ENCODE measurements at places on chromosomes 2 and 18.

- no peak for DNase-seq
Measured at GRCh38 chr2:163733301-163733938, 2.4 kb downstream of the FIGN start.

DNA sequence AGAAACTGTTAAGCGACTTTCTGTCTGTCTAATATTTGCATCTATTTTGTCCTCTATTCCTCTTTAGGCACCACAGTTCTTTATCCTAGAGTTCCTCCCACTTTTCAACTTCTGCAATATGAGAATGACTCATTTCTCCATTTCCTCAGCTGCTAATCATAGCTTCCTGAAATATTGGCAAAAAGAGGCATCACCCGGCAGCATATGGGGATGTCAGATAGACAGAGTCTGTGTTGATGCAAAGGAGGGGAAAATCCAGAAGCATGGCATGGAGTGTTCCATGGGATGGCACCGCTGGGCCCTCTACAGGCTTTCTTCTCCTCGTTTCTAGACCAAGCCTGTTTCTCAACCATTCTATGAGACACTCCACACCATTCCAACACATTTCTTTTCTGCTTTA is 93.4 kb downstream of the DOCK10 start:
- DNase-seq, result no peak

DNA sequence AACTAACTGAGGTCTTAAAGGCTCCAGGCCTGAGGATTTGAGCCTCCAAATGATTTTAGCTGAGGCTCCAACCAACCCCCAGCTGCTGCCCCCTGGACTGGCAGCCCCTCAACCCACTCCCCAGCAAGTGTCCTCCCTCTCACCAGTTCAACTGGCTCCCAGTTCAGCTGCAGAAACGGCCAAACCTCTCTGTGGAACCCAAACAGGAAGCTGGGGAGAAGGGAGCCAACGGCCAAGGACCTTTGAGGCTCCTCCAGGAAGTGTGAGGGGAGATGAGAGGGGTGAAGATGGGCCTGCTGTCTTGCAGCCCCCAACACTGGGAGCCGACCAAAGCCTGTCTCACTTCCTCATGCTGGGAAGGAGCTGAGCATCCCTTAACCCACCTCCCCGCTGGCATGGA is 24.9 kb downstream of the ZFP36L2 start:
- no peak for DNase-seq

DNA sequence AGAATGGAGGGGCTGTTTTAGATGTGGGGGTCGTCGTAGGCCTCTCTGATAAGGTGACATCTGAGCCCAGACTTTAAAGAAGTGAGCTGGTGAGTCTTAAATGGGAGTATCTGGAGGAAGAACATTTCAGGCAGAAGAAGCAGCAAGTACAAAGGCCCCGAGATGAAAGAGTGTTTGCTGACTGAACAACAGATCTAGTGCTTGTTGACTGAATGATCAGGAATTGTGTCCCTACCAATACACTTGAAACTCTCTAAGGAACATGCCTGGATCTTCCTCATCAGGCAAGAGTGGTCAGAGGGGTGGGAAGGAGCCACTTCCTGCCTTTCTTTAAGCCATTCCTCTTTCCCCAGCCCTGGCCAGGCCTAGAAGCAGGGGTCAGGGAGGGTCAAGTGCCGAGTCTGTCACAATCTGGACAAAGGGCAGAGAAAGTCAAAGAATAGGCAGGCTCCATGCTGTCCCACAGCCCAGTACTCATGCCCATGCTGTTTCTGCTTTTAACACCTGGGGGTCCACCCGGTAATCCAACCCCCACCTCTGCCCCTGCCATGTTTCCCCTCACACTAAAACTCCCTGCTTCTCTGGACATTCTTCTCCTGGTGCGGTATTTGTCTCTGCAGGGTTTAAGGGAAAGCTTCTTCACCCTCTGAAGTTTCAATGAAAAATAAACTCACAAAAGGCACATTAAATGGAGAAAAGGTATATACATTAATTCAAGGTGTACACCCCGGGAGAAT is 3.0 kb upstream of the TMEM37 start:
- DNase-seq, result no peak

DNA sequence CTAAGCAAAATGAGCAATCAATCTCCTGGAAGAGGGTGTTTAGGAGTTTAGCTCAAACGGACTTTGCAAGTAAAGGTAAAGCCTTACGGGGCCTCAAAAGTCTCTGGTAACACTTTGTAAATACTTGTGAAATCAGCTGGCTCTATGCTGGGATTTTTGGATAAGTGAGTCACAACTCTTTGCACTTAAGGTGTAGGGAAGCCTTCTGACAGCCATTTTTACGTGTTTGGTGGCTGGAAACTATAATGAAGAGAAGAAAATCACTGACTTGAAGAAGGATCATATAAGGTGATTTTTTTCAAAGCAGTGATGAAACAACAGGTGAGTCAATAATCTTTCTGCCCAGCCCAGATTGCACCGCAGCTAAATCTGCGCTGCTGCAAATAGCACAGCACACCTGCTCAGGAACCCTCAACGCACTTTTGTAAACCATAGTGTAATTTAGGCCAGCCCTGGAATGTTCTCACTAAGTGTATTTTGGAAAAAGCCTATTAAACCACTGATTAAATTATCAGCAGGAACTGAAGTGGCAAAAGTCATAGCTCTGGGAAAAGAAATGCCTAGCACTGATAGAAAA is 218.8 kb downstream of the AGPS start:
- no peak for DNase-seq

- DNase-seq, result no peak
Measured at GRCh38 chr18:68960355-68960754, 162.5 kb downstream of the CCDC102B start.

GRCh38 chr18:3692691-3693090 is 242.7 kb downstream of the TGIF1 start:
- DNase-seq, result no peak

- no peak for DNase-seq
Measured at GRCh38 chr2:145460112-145460511, 940.2 kb upstream of the ZEB2 start.

- peak; percentile 46 for DNase-seq
Measured at GRCh38 chr2:72144632-72145288, 2.9 kb downstream of the CYP26B1 start.

DNA sequence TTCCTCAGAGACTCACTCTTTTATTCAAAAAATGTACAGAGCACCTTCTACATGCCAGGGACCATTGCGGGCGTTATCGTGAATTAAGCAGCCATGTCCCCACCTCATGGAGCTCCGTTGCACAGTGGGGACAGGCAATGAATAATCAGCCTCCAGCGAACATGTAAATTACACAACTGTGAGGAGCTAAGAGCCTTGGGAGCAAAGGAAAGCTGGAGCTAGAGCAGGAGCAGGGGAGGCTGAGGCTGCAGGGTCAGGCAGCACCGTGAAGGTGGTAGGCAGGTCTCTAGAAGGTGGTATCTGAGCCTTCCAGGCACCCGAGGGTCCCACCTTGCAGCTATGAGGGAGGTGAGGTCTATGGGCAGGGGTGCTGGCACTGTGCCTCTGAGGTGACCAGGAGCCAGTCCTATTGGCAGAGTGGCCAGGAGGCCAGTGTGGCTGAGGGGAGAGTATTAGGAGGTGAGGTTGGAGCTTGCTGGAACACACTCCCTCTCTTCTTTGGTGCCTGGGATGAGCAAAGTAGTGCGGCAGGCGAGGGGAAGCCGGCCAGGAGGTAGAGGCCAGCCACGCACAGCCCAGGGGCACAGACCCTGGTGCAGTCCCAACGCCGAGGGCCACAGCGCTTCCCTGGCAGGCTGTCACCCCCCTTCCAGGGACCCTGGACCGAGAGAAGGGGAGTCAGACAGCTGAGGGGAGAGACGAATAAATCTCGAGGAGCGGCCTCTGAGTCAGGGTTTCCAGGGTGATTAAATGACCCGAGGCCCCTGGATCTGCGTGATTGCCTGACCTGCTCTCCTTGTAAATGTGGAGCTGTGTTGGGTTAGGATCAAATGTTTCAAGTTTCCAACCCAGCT is 167.3 kb downstream of the SEPTIN10 start:
- DNase-seq, result no peak

DNA sequence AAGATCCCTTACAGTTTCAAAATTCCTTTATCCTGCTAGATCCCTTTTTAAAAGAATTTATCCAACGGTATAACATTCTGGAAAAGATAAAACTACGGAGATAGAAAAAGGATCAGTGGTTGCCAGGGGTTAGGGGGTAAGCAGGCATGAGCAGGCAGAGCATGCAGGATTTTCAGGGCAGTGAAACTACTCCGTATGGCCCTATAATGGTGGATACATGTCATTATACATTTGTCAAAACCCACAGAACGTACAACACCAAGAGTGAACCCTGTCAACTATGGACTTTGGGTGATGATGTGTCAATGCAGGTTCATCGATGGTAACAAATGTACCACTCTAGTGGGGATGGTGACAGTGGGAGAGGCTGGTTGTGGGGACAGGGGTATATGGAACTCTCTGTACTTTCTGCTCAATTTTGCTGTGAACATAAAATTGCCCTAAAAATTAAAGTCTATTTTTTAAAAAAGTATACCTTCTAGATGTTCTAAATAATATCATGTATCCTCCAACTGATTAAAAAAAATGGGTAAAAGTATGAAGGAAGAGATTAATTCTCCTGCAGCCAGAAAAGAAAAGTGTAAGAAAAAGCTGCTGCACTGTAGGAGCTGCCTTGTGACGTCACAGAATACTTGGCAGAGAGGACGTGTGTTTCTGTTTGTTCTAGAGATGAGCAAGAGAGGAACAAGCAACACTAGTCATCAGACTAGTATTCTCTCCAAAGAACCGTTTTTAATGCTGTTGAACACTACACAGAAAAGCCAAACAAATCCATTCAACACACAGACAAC is 23.6 kb downstream of the ANKRD44 start:
- DNase-seq, result no peak

- no peak for DNase-seq
Measured at GRCh38 chr18:471716-472115, 28.8 kb downstream of the COLEC12 start.

DNA sequence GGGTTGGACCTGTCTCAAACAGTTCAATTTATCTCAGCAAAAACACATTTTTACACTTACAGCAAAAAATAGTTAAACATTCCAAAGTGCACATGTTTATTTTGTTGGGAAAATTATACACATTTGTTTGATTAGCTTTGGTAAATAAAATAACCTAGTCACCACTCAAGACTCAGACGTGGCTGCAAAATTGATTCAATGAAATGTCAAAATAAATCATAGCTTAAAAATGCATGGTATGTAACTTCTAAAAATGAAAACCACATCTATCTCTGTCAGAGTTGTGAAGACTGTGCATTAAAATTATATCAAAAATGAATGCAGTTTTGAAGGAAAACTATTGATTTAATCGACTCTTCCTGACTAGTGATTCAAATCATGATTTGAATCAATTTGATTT is 56.7 kb downstream of the GALNT14 start:
- no peak for DNase-seq

GRCh38 chr2:122340246-122340645 is 584.8 kb downstream of the TSN start:
- DNase-seq, result no peak

- DNase-seq, result no peak
Measured at GRCh38 chr18:21110713-21111345, 784 bp downstream of the ROCK1 start.

DNA sequence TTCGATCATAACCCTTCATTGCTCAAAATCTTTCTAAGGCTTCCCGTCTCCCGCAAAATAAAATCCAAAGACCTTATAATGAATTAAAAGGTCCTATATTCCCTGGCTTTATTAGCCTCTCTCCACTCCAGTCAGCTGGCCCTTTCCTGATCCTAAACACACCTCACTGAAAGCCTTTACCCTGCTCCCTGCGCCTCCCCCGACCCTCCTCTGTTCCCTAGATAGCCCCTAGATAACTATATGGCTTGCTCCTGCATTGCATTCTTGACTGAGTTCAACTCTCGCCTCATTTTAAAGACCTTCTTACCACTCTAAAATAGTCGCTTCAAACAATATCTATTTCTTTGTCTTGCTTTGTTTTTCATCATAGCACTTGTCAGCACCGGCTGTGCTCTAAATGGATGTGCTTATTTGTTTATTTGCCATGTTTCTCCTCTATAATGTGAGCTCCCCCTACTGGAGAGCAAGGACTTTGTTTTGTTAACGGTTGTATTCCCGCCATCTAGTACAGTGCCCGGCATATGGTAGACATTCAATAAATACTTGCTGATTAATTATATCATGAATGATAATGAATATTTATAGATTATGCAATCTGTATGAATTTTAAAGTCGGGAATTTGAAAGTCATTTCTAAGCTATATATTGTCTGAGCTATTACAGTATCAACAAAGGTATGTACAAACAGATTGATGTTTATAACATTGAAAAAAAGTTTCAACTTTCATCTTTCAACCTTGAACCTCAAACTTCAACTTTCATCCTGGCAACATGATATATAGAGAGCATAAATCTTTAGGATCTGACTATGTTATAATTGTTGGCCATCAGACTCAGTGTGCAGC is 32.4 kb upstream of the VIT start:
- peak; percentile 41 for DNase-seq

DNA sequence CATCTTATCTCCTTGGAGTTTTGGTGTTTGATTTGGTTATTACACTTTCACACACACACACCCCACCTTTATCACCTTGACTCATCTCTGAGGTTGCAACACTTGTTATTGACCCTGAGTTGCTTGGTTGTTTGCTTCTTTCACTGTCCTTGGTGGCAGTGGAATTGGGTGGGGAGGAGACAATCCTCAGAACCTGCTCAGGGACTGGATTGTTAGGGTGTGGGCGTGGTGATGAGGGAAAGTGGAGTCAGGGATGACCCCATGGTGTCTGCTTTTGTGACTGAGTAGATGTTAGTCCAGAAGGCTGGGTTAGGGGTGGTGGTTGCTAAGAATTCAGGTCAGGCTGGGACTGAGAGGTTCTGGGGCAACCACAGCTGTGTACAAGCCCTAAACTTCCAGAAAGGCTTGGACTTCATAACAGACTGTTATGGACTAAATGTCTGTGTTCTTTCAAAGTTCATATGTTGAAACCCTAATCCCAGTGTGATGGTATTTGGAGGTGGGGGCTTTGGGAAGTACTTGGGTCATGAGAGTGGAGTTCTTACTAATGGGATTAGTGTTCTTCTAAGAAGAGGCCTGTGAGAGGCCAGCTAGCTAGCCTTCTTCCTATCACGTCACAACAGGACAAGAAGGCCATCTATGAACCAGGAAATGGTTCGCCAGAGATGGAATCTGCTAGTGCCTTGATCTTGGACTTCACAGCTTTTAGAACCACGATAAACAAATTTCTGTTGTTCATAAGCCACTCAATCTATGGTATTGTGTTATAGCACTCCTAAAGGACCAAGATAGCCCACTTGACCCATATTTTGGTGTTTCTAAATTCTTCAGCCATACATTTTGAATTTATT is 3.4 kb upstream of the DIS3L2 start:
- DNase-seq, result no peak

- DNase-seq, result no peak
Measured at GRCh38 chr2:58032016-58032763, 14.4 kb upstream of the VRK2 start.

DNA sequence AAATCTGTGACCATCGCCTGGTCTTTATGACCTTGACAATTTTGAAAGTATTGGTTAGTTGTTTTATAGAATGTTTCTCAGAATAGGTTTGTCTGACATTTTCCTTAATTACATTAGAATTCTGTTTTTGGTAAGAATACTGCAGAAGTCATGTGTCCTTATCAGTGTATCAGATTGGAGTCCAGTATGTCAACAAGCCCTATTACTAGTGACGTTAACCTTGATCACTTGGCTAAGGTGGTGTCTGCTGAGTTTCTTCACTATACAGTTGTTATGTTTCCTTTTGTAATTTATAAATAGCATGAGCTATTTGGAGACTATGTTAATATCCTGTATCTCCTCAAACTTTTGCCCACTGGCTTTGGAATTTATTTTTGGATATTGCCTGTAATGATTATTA is 10.8 kb upstream of the IL36G start:
- no peak for DNase-seq

Data from DMS79 (cell line).